AG09309 (cell line): ENCODE measurements at places on chromosomes 16 and 17.

DNA sequence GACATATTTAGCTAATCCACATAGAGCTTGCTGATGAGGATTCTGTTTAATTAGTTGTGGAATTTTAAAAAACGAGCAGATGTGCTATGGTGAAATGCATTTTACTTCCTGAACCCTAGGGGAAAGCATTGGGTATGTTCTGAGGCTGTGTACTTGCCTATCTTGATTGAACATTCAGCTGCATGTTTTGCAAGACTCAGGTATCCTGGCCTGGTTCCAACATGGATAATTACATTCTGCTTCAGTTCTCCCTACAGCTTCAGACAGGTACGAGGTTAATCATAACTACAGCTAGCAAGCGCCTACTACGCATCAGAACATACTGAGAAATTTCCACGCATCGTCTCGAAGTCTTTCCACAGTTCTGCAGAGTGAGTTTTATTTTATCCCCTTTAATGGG is 77.0 kb downstream of the HS3ST2 start:
- DNase-seq: no peak

DNA sequence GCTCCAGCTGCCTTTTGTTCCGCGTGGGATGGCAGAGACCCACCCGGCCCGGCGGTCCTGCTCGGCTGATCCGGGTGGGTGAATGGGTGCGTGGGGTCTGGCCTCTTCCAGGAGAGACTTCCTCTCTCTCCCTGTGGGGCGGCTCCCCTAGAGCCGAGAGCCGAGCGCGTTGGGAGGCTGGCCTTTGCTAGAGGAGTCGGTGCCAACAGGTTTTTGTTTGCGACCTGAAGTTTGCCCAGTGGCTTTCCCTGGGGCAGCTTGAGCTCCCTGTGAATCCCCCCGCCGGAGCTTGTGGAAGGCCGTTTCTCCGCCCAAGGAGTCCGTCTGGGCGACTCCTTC is 970 bp downstream of the EPN2 start:
- no peak for DNase-seq

DNA sequence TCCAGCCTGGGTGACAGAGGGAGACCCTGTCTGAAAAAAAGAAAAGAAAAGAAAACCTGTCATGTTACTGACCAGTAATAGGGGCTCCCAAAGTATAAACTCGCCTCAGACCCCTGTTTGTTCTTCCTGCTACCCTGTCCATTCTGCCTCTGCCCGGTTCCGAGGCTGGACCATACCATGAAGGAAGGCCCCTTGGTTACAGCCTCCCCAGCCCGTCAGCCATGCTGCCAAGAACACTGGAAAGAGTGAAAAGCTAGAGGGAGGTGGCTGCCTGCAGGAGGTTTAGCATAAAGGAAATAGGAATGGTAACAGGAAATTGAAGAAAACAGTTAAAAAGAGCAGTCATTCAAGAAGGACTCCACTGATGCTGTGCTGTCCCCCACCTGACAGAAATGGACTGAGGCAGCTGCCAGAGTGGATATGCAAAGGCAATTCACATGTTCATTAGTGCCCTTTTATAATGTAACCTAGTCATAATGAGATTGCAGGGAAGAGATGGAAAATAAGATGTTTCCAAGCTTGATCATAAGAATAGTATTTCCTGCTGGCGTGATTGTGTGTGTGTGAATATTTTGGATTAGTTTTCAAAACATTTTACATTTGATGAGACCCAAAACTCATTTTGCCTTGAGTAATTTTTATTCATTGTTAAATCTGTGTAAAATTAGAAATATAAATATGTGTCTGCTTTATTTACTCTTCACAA is 102.6 kb downstream of the GOSR1 start:
- DNase-seq: no peak

GRCh38 chr16:55426865-55427484 is 52.0 kb upstream of the MMP2 start:
- no peak for DNase-seq

GRCh38 chr17:3026125-3026855 is 37.1 kb downstream of the OR1D5 start:
- no peak for DNase-seq

GRCh38 chr16:29926711-29927052 is 656 bp upstream of the KCTD13 start:
- DNase-seq: no peak

DNA sequence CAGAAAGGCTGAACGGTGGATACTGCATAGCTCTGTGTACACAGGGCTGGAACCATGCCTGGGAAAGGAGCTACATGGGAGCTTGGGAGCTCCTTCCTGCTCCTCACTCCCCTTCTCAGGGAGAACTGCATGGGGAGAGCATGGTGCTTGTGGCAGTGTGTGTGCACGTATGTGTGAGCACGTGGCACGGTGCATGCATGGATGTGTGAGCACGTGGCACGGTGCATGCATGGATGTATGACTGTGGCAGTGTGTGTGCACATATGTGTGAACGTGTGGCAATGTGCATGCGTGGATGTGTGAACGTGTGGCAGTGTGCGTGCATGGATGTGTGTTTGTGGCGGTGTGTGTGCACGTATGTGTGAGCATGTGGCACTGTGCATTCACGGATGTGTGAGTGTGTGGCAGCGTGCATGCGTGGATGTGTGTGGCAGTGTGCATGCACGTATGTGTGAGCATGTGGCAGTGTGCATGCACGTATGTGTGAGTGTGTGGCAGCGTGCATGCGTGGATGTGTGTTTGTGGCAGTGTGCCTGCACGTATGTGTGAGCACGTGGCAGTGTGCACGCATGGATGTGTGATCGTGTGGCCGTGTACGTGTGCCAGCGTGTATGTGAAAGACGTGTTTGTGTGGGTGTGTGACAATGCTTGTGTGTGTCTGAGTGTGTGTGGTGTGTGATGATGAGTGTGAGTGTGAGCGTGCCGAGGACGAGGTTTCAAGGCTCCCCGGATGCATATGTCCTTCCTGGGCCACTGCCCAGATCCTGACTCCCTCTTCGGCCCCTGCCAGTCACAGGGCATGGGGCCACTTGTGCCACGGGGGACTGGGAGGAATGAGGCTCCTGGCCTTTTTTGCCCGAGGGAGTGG is 52.4 kb upstream of the JPH3 start:
- no peak for DNase-seq

DNA sequence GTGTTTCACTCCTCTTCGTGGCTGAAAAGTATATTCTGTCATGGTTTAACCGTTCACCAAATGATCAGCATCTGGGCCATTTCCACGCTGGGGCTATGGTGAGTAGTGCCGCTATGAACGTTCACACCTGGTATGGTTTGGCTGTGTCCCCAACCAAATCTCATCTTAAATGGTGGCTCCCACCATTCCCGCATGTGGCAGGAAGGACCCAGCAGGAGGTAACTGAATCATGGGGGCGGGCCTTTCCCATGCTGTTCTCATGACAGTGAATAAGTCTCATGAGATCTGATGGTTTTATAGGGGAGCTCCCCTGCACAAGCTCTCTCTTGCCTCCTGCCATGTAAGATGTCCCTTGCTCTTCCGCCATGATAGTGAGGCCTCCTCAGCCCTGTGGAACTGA is 45.7 kb upstream of the ZNF469 start:
- DNase-seq: no peak
